ENCODE measurements at places on chromosomes 4 and X.
A peak's percentile ranks its signal among the peaks of the same experiment; 100 is the strongest.

DNA sequence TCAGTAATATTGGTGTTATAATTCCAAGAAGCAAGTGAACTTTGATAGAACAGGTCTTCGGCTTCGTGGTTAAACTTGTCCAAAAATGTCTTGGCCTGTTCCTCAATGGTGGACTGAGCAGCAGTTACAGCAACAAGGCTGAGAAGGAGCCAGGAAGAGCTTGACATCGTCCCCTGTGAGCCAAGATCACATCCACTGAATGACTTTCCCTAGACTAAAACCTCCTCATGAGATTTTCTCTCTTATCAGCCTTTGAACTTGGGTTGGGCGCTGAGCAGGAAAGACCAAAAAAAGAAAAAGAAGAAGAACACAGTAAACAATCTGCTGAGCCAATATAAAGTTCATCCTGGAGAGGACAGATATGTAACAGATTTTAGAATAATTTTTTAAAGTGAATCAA lies at the start of gene ACE2:
Gene ACE2, minus strand, starts transcription at position 216 of the 400 bp plus-strand sequence. Its CDS starts 49 bp downstream, at position 167.
- no peaks in the 10 kb centered on the region for H3K4me1 ChIP-seq
- H3K27ac ChIP-seq = no peak within 1 kb of the TSS
- H3K36me3 ChIP-seq = no peaks in the 10 kb centered on the region
- H3K4me3 ChIP-seq = no peak within 1 kb of the TSS

- no peaks in the 10 kb centered on the region for H3K27me3 ChIP-seq
- H3K4me1 ChIP-seq = peaks cover 9% of the 10 kb centered on the region
- H3K36me3 ChIP-seq = no peaks in the 10 kb centered on the region
- no peak overlapping the region for H3K27ac ChIP-seq
Measured at GRCh38 chr4:184196730-184197385, 20.8 kb downstream of the ENPP6 start.

DNA sequence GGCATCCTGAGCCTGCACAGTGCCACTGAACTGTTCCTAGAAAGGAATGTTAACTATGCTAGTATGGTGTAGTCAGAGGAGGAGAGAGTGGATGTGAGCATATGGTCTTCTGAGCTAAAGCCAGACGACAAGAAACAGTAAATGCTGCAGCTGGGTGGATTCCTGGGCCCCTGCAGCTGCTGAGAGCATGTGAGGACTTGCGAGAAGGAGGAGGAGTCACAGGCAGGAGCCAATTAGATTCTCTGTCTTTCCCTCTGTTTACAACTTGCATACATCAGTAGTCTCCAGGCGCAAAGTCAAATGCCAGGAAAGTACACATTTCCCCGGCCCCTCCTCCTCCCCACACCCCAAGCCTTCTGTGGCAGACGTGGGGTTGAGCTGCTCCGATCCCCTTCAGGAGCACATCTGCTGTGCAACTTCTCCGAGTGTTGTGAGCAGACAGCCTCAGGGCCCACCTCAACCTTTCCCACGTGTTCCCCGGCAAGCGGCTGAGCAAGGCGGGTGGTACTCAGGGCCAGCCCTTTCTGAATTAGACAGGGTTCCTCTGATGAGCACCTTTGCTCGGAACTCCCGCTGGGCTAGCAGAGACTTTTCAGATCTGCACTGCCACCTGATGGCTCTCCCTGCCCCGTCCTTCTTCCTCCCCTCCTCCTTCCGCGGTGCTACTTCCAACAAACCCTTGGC lies 108.7 kb upstream of the ATP6AP2 start:
- no peaks in the 10 kb centered on the region for H3K27me3 ChIP-seq
- no peak overlapping the region for H3K27ac ChIP-seq
- DNase-seq = peak; percentile 48
- no peak overlapping the region for H3K4me3 ChIP-seq

- no peak overlapping the region for H3K27ac ChIP-seq
- peak; percentile 49 for DNase-seq
- peaks cover 40% of the 10 kb centered on the region for H3K4me1 ChIP-seq
- no peak overlapping the region for H3K4me3 ChIP-seq
Measured at GRCh38 chr4:151169223-151169622, 69.8 kb downstream of the RPS3A start.

DNA sequence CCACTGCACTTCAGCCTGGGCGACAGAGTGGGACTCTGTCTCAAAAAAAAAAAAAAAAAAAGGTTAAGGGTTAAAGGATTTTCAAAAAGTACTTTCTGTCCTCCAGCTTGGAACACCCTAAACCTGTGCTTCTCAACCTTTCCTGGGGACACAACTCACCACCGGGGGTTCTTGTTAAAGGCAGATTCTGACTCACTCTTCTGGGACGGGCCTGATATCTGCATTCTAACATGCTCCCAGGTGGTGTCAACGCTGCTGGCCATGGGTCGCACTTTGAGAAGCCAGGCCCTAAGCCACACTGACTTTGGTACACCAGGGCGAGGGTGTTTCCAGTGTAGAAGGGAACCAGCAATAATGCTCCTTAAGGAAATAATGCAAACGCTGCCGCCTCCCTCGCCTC lies 46.1 kb downstream of the AFAP1 start:
- H3K36me3 ChIP-seq = no peaks in the 10 kb centered on the region
- no peaks in the 10 kb centered on the region for H3K27me3 ChIP-seq
- H3K27ac ChIP-seq = no peak overlapping the region
- no peak overlapping the region for H3K4me3 ChIP-seq

DNA sequence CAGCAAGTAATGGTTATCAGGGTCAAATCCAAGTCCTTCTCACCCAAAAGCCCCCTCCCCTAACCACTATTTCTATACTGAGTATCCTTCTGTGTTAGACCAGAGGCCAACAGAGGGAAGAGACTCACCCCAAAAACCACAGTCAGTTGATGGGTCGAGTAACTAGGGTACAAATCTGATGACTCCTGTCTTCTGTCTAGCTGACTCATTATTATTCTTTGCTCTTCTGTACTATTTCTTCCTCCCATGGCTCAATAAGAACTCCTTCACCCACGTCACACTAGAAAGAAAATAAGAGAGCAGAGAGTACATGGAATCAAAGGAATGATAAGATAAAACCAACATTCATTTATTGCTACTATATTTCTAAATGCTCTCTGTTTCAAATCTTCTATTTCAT lies 2.0 kb downstream of the RAB40A start:
- H3K4me1 ChIP-seq = no peaks in the 10 kb centered on the region
- no peaks in the 10 kb centered on the region for H3K36me3 ChIP-seq

GRCh38 chr4:30265716-30266115 lies 454.5 kb upstream of the PCDH7 start:
- H3K27ac ChIP-seq = no peak overlapping the region
- DNase-seq = no peak
- no peaks in the 10 kb centered on the region for H3K36me3 ChIP-seq
- no peaks in the 10 kb centered on the region for H3K4me1 ChIP-seq

GRCh38 chrX:136750364-136750763 lies 30.4 kb downstream of the ARHGEF6 start:
- no peaks in the 10 kb centered on the region for H3K4me1 ChIP-seq
- DNase-seq = no peak
- no peaks in the 10 kb centered on the region for H3K27me3 ChIP-seq
- H3K4me3 ChIP-seq = no peak overlapping the region

DNA sequence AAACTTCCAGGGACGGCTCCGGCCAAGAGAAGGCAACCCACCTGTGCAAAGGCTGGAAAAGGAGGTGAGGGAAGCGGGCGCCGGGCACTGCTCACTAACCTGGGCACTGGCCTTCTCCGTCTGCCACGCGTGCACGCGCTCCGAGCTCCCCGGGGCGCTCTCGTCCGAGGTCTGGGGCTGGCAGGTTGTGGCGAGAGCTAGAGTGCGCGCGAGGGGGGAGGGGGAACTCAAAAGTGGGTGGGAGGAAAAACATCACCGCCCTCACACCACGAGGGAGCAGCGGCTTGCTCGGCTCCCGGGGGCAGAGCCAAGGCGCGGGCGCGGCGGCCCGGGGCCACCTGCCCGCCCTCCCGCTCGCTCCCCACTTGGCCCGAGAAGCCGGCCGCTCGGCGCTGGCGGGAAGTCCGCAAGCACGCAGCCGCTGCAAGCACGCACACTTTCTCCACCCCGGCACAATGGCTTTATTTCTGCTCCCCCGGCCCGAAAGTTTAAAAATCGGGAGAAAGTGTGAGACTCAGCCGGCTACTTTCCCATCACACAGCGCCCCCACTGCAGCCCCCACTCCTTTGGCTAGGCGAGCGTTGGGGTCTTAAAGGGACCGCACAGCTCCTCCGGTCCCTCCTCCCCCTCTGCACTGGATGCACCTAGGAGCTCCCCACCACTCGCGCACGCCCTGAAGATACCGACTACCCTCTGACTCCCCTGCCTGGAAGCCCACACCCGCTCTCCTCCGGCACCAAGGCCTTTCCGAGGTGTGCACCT lies at the start of gene CHRDL1:
Gene CHRDL1, minus strand, starts transcription at position 173 of the 762 bp plus-strand sequence. CDS start 3,636 bp downstream, outside the sequence.
- H3K36me3 ChIP-seq = no peaks in the 10 kb centered on the region
- peaks cover 5% of the 10 kb centered on the region for H3K4me1 ChIP-seq
- no peaks in the 10 kb centered on the region for H3K27me3 ChIP-seq
- H3K27ac ChIP-seq = no peak within 1 kb of the TSS

- no peaks in the 10 kb centered on the region for H3K36me3 ChIP-seq
- H3K4me3 ChIP-seq = no peak overlapping the region
- H3K27ac ChIP-seq = no peak overlapping the region
Measured at GRCh38 chr4:6378493-6379445, 93.6 kb downstream of the PPP2R2C start.

DNA sequence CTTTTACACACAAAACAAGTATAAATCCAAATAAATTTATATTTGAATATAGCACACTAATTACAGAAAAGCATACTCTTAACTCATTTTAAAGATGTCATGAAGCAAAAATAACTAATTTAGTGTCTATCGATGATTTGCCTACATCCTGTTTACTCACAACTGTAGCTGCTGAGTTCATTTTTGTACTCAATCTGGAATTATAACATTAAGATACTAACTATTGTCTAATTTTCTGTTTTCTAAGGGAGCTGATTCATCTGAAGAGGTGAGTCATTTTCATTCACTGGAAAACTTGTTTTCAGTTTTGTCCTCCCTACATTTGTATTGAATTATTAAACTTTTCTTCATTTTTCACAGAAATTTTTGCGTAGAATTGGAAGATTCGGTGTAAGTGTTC lies 3.7 kb downstream of the STATH start:
- no peaks in the 10 kb centered on the region for H3K4me1 ChIP-seq
- H3K36me3 ChIP-seq = no peaks in the 10 kb centered on the region
- no peak overlapping the region for H3K4me3 ChIP-seq
- DNase-seq = no peak
